ENCODE measurements at places on chromosomes 3 and 15.

- no peak for DNase-seq
These were observed 119.6 kb downstream of the UACA start for GRCh38 chr15:70643783-70644125.

GRCh38 chr3:129162729-129163579 lies 2.1 kb upstream of the ISY1 start:
- DNase-seq: no peak

DNA sequence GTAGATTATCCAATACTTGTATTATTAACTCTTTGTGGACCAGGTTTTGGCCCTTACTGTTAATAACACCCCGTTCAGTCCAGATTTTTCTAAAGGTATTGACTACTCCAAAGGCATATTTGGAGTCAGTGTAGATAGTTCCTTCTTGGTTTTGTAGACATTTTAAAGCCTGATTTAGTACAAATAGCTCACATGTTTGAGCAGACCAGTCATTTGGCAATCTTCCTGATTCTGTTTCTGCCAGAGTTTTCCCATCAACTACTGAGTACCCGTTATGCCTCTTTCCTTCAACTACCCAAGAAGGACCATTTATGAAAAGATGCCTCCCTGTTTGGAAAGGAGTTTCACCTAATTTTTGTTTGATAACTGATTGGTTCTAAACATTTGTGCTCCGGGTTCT lies 82.0 kb downstream of the CHCHD4 start:
- no peak for DNase-seq

GRCh38 chr3:129432671-129433070 lies 4.2 kb upstream of the EFCAB12 start:
- peak; percentile 10 for DNase-seq

- DNase-seq: no peak
These were observed 949 bp upstream of the RFC4 start for GRCh38 chr3:186807231-186807630.

DNA sequence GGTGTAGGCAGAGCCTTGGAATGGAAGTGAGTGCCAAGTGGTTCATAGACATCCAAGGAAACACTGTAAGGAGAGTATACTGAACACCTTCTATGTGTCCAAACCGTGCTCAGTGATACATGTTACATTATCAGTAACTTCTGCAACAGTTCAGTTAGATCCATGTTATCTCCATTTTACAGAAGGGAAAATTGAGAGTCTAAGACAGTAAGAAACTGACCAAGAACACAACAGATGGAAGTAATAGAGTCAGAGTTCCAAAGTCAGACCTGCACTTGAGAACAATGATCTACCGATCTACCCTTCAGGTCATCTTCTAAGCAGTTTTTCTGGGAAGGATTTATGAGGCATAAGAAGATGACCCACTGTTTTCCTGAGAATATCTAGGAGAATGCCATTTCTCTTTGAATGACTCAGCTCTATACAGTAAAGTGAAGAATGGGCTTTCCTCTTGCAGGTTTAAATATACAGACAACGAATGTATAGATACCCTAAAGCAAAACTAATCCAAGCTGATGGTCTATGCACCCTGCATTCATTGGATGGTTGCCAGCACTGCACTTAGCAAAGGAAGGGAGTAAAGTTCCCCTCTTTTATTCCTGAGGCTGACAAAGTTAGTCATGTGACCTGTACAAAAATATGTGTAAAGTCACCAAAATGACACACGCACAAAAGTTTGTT lies 604.1 kb upstream of the MDFIC2 start:
- DNase-seq: no peak

- DNase-seq: peak; percentile 84
These were observed 6.4 kb downstream of the THPO start for GRCh38 chr3:184371570-184372018.

DNA sequence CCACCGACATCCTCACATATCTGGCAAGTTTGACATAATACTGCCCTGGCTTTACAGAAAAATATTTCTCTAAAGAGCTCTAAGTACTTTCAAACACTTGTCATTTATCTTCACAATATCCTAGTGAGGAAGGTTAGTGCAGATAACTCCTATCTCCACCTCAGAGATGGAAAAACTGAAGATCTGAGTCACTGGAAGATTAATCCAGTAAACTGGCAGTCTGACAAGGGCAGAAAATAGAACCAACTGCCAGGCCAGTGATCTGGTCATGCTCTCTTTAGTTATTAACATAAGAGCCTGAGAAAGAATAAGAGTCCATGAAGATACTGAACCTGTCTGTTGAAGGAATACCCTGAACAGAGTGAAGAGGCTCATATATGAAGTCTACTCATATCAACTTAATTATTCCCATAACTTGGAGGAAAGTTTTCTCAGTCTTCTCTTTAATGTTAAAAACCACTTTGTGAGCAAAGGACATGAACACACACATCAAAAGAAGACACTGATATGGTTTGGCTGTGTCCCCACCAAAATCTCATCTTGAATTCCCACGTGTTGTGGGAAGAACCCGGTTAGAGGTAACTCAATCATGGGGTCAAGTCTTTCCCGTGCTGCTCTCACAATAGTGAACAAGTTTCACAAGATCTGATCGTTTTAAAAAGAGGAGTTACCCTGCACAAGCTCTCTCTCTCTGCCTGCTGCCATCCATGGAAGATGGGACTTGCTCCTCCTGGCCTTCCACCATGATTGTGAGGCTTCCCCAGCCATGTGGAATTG lies 61.4 kb downstream of the GOLIM4 start:
- DNase-seq: no peak

- peak; percentile 53 for DNase-seq
These were observed 177.3 kb downstream of the GABRB3 start for GRCh38 chr15:26595611-26596010.

- no peak for DNase-seq
These were observed 24.7 kb downstream of the KY start for GRCh38 chr3:134625885-134626741.

DNA sequence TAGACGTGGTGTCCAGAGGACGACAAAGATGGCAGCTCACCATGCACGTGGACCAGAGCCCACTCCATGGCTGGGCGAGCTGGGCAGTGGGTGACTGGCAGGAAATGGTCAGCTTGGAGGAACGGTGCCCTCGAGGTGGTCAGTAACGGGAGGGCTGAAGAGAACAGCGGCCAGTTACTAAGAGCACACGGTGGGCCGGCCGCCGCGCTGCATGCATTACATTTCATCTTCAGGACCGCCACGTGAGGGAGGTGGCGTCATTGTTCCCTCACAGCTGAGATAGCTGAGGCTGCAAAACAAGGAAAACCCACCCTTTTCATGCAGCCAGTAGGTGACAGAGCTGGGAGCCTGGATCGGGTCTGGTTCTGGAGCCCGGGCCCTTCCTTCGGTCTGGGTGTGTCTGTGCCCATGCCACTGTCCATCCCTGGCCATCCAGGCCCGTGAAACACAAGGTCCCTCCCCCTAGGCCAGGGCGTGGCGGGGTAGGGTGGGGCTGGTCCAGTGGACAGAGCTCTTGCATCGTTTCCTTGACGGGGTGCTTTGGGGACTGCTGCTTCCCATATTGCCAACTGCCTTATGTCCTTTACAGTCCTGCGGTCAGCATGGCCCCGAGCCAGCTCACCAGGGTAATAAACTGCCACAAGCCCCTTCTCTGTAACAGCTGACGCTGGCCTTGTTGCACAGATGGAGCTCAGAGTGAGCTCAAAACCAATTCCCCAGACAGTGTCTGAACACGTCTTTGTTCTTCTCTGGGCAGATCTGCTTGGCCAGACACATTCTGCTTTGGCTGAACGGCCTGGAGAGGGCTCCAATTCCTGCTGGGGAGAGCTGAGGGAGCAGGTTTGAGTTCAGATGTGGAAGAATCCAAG lies 51.8 kb downstream of the RGMA start:
- peak; percentile 50 for DNase-seq

GRCh38 chr15:31020542-31020941 lies 29.1 kb upstream of the MTMR10 start:
- no peak for DNase-seq

DNA sequence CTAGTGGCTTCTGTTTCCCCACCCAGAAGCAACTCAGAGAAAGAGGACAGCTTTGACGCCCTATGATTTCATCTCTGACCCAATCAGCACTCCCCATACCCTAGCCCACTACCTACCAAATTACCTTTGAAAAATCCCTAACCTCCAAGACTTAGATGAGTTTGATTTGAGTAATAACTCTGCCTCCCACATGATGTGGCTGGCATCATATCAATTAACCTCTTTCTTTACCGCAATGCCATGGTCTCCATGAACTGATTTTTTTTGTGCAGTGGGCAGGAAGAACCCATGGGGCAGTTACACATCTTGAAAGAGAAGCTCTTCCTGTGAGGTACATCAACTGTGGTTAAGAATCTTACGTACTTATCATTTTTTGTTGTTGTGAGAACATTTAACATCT lies 25.5 kb upstream of the APOD start:
- no peak for DNase-seq

- DNase-seq: no peak
These were observed 218.8 kb upstream of the HES1 start for GRCh38 chr3:193917158-193917557.

- no peak for DNase-seq
These were observed 750 bp upstream of the HHLA2 start for GRCh38 chr3:108295421-108296175.

GRCh38 chr15:61415617-61416120 lies 186.6 kb upstream of the RORA start:
- DNase-seq: no peak

DNA sequence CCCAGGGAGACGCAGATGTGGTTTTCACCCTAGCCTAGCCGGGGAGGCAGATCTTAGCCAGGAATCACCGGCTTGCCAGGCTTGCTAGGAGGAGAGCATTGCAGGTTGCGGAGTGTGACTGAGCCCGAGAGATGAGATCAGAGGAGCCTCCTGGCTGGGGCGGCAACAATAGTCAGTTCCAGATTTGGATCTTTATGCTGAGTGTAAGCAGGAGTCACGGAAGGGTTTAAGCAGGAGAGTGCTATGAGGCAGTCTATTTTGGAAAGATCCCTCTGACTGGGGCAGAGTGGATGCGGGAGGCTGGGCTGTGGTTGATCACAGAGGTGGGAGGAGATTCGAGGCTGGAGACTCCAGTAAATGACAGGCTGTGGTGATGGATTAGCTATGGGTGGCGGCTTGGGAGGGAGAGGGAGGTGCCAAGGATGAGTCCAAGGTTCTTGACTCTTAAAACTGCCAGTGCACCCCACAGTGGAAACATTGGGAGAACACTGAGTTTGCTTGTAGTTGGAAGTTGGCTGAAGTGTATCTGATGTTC lies 10.4 kb upstream of the BAHD1 start:
- no peak for DNase-seq

DNA sequence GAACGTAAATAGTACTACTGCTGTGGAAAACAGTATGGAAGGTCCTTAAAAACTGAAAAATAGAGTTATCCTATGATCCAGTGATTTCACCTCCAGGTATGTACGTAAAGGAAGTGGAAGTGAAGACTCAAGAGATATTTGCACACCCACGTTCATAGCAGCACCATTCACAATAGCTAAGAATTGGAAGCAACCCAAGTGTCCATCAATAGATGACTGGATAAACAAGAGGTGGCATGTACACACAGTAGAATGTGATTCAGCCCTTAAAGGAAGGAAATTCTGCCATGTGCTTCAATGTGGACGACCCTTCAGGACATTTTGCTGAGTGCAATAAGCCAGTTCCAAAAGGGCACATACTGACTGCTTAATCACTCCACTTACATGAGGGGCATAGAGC lies 188.3 kb downstream of the APBA2 start:
- no peak for DNase-seq

DNA sequence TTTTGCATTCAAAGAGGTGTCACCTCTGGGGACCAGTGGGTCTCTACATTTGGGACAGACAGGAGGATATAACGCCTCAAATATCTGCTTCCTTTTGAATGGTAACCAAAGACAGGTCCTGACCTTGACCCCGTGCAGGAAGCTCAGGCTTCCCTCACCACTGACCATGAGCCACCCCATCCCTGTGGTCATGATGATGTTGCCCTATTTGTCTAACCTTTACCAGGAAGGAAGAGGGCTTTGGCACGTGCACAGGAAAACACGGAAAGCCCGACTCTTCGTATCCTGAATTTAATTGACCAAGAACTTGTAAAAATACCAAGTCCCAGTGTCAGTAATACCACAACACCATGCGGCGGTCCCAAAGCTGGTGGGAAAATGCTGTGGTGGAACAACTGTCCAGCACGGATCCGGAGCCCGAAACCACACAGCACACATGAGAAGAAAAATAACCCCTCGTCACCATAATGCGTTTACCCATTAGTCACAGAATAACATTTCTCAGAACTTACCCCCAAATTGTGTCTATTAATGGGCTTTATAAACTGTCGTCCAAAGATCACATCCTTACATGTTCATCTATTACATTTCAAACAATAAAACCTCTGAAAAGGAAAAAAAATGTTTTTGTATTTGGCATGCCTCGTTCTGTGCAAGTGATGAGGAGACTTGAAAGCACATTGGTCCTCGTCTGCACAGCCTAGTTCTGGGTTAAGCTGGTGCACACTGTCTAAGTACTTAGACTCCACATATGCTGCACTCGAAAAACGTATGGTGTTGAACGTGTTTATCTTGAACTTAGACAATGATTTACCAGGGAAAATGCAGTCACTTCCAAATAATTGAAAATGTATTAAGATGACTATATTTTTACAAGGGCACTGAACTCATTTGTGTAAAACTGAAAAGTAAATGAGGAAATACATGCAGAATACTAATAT lies 118.9 kb upstream of the IGF1R start:
- no peak for DNase-seq

GRCh38 chr15:44286814-44287452 lies 1.6 kb upstream of the GOLM2 start:
- no peak for DNase-seq
